ENCODE measurements at places on chromosomes 2 and 18.

DNA sequence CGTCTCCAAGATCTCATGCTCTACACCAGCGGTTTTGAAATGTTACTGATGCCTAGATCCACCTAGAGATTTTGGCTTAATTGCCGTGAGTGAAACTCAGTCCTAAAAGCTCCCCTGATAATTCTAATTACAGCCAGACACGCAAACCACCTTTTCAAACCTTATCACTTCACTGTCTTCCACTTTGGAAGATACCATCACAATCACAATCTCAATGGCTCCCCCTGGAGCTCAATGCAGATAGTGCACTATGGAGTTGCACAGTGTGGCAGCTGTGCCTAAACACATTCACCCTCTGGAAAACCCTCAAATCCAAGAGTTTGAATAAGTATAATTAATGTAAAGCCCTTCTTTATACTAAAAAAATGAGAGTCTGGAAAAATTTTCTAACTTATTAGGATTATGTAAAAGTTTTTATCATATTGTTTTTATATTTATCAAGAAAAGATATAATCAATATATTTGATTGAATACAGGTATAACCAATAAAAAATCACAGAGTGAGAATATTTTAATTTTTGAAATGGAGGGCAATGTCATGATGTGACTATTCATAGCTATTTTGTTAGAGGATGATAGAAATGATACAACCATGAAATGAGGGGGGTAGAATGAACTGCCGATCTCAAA is 102.9 kb upstream of the SLC8A1 start:
- no peak for DNase-seq

DNA sequence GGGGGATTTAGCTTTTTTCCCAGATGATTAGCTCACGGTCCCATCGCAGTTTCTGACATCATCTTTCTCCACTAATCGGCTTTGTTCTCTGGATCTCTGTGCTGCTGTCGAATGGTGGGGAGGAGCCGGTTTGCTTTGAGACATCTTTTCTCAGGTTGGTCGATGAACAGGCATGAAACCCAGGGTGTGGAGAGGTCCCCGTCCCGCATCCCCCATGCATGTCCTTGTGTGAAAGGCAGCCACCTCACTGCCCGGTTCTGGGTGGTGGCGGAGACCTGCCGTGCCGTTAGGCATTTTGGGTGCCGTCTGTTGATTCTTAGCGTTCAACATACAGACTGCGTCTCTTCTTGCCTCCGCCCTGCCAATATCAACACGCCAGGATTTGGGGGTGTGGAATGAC is 57.8 kb downstream of the CTDP1 start:
- no peak for DNase-seq

- no peak for DNase-seq
Observed at GRCh38 chr2:138512672-138513071, 11.1 kb downstream of the SPOPL start.

DNA sequence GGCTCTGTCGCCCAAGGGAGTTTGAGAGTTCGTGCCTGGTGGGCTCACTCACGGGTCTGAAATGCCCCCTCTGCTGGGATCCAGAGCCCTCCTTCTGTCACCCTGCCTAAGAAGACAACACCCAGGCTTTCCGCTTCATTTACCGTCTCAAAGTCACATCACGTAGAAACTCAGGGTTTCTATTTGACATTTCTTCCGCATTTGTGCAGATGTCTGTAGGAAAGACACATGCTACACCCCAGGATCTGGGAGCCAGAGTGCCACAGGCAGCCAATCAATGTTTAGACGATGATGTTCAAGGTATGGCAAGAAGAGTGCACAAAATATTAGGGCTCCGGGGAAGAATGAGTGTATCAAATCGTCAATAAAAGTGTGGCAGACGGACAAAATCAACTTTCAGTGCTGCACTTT is 24.4 kb upstream of the ACKR3 start:
- DNase-seq = no peak

DNA sequence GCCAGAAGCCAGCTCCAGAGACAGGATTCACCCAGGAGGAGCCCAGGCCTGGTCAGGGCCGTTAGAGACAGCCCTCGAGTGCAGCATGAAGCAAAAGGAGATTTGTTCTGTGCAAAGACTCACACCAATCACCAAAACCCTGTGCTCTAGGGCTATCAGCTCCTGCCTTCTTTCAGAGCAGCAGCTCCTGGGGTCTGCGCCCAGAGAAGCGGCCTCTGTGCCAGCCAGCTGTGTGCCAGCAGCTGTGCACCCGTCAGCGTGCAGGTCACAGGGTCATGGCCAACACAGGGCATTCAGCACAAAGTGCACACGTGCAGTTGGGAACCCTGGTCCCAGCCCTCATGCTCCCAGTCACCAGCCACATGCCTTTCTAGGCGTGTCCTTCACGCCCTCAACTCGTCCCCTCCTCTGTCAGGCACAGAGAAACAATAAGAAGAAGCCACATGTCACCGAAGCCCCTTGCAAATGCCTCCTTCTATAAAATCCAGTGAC is 49.3 kb downstream of the ZNF516 start:
- DNase-seq = no peak

DNA sequence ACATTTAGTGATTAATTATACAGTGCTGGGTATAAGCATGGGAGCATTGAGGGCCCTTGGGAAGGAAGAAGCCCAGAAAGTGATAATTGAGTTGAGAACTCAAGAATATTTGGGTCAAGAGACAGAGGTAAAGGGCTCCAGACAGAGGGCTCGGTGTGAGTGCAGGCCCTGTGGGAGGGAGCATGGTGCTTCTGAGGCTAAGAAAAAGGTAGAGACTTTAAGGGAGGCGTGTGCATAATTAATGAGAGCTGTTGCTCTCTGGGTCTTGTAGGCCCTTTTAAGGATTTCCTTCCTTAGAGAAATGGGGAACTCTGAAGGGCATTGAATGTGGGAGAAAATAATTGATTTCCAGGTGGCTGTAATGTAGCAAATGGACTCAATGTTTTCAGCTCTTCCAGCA is 735.0 kb upstream of the POU3F3 start:
- no peak for DNase-seq

DNA sequence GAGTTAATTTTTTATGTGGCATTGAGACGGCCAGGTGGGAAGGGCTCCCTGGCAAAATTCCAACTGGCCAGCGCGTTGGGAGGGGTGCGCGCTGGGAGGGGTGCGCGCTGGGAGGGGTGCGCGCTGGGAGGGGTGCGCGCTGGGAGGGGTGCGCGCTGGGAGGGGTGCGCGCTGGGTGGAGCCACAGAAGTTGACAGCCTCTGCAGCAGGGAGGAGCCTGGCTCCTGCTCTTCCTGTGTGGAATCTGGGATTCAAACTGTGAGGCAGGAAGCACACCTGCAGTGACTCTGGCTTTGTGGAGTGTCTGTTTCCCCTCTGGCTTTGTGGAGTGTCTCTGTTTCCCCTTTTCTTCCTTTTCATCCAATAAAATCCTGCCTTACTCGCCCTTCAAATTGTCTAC is 147.9 kb upstream of the CBLN2 start:
- DNase-seq = no peak

DNA sequence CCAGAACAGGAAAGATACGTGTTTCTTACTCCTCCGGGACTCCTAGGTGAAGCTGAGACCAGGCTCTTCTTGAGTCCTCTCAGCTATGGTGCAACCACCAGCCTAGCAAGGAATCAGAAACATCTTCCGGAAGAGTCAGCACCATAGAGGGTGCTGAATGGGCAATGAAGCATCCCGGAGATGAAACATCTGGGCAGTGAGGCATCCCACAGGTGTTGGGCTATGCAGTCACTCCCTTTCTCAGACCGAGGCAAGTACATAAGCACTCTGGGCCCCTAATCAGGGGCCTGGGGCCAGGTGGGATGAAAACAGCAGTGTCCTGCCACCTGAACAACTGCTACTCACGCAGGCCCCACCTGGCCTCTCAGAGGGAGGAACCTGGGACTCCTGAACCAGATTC is 1.4 kb upstream of the CAPN10 start:
- no peak for DNase-seq

GRCh38 chr18:10247021-10247741 is 207.3 kb upstream of the APCDD1 start:
- no peak for DNase-seq

DNA sequence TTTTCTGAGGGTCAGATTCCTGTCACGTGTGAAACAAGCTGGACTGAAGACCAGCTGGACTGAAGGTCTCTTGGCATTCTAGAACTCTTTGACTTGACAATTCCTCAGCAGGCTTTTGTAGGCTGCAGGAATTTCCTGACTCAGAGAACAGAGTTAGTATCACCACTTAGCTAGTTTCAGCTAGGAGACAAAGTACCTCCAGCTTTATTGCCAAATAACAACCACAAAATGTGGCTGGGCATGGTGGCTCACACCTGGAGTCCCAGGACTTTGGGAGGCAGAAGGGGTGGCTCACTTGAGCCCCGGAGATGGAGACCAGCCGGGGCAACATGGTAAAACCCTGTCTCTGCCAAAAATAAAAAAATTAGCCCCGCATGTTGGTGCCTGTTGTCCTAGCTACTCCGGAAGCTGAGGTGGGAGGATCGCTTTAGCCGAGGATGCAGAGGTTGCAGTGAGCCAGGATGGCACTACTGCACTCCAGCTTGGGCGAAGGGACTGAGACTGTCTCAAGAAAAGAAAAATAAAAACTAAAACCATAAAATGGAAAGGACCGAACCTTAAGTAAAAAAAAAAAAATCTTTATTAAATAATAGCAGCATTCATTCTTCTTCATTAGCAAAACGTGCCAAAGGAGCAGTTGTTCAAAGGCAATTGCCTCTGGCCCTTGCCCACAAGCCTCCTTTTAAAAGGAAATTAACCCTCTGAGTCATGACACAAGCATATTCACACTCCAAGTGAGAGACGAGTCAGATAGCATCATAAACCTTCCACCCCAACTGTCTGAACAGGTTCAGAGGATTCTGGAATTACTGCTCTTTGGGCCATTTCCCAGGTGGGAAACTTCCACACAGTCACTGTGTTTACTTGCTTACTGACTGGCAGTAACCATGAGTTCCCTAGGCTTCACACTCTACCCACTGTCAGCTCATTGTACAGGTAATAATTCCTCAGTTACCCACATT is 88.9 kb downstream of the MYL12B start:
- DNase-seq = no peak

DNA sequence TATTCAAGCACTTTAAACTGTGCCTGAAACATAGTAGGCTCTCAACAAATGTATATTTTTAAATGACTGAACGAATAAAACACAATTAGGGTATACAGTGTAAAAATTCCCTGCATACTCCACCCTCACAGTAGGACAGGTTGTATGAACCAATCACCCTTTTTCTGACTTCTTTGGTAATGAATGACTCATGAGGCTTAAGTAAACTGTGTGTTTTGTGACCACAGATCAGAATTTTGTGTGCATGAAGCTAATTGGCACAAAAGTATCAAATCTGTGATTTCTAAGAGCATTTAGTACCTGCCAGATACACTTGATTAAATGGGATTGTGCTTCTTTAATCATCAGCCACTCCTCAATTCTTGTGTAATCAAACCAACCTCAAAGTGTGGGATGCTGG is 109.9 kb upstream of the MAP4K3 start:
- no peak for DNase-seq

DNA sequence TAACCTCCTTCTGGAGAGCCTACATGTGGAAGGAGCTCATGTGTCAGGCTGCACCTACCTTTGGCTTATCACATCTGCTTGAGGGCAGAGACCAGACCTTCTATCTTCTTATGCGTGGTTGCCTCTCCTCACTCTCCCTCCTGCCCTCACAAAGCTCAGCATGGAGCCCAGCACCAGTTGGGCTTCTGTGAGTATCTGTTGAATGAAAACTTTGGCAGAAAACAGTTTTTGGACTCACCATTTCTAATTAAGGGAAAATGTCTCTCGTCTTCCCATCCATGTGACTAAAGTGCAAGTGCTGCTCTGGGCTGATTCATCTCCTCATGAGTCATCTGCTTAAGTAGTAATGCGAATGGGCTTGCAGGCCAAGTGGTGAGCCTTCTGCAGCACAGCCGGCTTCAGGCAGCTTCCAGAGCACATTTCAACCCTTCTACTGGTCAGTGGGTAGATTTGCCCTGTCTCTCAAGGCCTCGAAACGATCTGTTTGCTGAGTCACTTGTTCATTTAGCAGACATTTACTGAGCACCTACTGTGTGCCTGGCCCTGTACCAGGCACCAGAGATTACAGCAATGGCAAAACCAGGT is 102.6 kb downstream of the VSNL1 start:
- no peak for DNase-seq

DNA sequence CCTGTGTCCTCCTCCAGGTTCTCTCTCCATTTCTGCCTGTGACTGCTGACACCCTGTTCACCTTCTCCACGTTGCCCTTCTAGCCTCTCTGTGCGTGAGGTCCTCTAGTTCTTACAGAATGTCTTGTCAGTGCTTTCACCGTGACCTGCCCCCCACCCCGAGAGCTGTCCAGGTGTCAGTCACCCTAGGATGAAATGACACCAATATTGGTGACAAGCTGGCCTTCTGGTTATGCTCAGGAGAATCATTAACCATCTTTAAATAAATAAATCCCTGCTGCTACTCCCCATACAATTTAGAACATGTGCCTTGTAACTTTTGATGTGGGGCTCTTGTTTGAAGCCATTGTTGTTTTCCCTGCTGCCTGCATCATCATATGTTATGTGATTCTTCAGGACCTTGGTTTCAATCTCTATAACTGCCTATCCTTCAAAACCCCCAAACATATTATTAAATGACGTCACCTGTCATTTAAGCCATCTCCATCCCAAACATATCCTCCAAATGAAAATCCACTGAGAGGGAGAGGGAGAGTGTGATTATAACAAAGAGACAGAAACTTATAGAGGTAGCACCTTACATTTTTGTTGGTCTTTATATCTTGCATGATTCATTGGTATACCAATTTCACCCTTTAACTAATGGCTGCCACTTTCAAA is 496.3 kb downstream of the PARD3B start:
- no peak for DNase-seq

DNA sequence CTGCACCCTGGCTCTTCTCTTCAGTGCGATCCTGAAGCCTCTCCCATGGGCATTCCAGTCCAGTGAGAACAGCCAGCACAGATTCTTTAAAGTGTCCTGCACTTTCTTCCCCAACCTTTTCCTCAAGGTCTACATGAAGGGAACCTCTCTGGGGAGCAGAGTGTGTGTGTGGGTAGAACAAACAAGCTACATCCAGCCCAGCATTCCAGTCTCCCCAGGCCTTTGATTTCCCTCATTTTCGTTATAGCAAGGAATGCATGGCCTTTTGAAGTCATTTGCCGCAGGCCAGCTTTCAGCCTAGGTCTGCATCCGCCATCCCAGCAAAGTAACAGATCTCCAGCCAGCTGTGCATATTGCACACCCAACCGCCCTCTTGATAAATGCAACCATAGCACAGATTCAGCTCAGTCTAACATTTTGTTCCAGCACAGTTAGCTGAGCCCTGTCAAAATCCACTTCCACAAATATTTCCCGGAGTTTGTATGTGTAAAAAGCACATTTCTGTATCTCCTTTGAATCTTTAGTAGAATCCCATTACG is 44.6 kb downstream of the CD8B2 start:
- DNase-seq = no peak

- no peak for DNase-seq
Observed at GRCh38 chr18:57561728-57562423, 24.6 kb downstream of the FECH start.

GRCh38 chr2:109466674-109467575 is 146.8 kb downstream of the SEPTIN10 start:
- DNase-seq = no peak

DNA sequence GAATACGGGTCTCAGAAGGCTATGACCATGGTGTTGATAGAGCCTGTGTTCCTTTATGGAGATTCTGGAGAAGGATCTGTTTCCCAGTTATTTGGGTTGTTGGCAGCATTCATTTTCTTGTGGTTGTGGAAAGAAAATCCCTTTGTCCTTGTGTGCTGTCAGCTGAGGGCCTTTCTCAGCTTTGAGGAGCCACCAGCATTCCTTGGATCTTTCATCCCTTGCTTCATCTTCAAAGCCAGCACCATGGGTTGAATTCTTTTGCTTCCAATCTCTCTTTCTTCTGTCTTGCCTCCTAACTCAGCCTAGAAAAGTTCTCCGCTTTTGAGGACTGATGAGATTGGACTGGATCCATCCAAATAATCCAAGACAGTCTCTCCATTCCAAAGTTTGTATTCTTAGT is 103.2 kb upstream of the MMADHC start:
- no peak for DNase-seq

Measured in cortex of kidney (tissue), 1 donor.